Upper lobe of left lung (tissue), 6 donors: ENCODE measurements at places on chromosomes 2 and 18. TPM values are rescaled to one million over a fixed set of nuclear protein-coding genes. Genes with fewer than 3 reads are reported as not detected.

- no peaks in the 10 kb centered on the region for H3K4me1 ChIP-seq
- no peaks in the 10 kb centered on the region for H3K36me3 ChIP-seq
- no peak overlapping the region for H3K27ac ChIP-seq
- no peak for DNase-seq
- no peaks in the 10 kb centered on the region for H3K27me3 ChIP-seq
- no peak overlapping the region for H3K4me3 ChIP-seq
Measured at GRCh38 chr2:107361751-107362381, 464.8 kb upstream of the RGPD4 start.

GRCh38 chr2:107633580-107634147 is 193.0 kb upstream of the RGPD4 start:
- H3K36me3 ChIP-seq = no peaks in the 10 kb centered on the region
- H3K27ac ChIP-seq = no peak overlapping the region
- H3K4me3 ChIP-seq = no peak overlapping the region
- H3K4me1 ChIP-seq = no peaks in the 10 kb centered on the region
- H3K27me3 ChIP-seq = no peaks in the 10 kb centered on the region
- no peak for DNase-seq

FAM237A gene
- total RNA-seq = not detected

TNS1 gene
- 325 TPM for total RNA-seq

STPG4 gene
- 0.52 TPM for total RNA-seq
